ENCODE measurements at places on chromosomes 2 and 18.

- DNase-seq: no peak
Observed at GRCh38 chr2:65320946-65321345, 93.3 kb downstream of the ACTR2 start.

DNA sequence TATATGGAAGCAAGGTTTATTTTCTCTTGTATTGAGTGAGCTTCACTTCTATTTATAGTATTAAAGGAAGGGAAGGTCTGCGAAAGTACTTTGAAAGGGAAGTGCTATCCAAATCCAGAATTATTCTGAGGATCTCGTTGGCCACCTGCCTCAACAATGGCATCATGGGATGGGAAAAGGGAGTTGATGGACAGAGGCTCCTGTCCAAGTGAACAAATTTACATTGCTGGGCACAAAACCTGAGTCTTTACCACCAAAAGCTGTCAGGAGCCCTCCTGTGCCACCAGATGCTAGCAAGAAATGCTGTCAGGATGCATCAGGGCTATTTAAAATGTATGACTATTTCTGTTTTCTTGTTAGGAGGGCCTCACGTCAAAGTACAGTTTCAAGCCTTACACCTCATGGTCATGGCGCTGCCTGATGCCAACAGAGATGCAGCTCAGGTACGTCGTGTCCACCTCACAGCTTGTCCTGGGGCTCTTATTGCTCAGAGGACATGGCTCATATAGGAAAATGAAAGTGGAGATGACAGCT lies 157.3 kb downstream of the ARHGAP28 start:
- DNase-seq: no peak

DNA sequence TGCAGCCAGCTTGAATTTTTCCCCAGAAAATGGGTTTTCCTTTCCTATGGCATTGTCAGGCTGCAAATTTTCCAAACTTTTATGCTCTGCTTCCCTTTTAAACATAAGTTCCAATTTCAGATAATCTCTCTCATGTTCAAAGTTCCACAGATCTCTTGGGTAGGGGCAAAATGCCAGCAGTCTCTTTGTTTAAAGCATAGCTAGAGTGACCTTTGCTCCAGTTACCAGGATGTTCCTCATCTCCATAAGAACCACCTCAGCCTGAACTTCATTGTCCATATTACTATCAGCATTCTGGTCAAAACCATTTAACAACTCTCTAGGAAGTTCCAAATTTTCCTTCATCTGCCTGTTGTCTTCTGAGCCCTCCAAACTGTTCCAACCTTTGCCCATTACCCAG lies 68.3 kb downstream of the SGPP2 start:
- DNase-seq: no peak

GRCh38 chr2:118437501-118437900 lies 349.2 kb downstream of the INSIG2 start:
- peak; percentile 42 for DNase-seq

DNA sequence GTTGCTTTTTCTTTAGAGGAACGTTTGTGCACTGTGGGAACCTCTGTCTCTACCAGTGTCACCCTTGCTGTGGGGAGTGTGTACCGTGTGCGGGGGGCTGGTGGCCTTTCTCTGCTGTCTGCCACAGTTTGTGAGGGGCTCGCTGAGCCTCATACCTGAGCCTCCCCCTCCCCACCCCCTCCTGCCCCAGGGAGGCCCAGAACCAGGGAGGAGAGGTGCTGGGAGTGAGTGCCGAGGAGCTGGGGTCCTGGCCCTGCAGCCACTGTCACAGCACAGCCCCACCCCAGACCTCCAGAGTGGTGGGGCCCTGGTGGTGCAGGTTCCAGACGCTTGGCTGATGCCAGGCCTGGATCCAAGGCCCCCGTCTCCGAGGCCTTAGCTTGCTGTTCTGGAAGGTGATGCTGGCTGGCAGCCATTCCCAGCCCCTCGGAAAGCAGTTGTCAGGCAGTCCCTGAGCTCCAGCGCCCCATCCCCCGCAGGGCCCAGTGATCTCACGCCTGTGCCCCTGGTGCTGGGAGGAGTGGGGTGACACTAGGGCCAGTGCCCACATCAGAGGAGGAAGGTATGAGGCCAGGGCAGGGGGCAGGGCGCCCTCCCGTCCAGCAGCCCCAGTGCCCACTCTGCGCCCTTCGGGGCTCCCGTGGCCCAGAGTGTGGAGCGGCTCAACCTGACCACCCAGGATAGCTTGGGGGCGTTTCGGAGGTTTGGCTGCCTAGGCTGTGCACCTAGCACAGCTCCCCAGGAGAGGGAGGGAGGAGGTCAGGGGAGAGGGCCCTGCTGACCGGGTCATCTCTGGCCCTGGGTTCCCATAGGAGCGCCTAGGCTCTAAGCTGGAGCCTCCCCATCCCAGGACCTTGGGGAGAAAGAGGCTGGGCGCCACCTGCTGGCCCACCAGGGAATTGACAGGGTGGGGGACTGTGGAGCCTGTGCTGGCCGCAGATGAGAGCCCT lies 53.0 kb upstream of the ALPP start:
- DNase-seq: no peak

DNA sequence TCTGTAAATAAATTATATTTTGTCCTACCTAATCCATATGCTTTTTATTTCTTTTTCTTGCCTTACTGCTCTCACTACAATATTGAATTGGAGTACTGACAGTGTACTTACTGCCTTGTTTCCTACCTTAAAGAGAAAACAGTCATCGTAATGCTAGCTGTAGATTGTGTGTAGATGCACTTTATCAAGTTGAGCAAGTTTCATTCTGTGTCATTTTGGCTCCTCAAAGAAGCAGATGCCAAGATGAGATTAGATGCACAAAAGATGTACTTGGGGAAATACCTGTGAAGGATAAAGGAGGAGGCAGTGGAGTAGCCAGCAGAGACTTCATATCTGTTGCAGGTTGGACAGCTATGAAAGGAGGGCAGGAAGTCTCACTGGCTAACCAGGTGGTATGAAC lies 145.5 kb downstream of the FTCDNL1 start:
- DNase-seq: no peak

Data from astrocyte (in vitro differentiated cells and primary cell).